T-helper 17 cell (primary cell): ENCODE measurements at places on chromosomes 4 and X.

- H3K27me3 ChIP-seq: peaks cover 9% of the 10 kb centered on the region
- no peak overlapping the region for H3K4me3 ChIP-seq
- H3K27ac ChIP-seq: no peak overlapping the region
- H3K4me1 ChIP-seq: no peaks in the 10 kb centered on the region
- DNase-seq: no peak
- no peaks in the 10 kb centered on the region for H3K36me3 ChIP-seq
Measured at GRCh38 chr4:44438687-44439086, 9.9 kb downstream of the KCTD8 start.

DNA sequence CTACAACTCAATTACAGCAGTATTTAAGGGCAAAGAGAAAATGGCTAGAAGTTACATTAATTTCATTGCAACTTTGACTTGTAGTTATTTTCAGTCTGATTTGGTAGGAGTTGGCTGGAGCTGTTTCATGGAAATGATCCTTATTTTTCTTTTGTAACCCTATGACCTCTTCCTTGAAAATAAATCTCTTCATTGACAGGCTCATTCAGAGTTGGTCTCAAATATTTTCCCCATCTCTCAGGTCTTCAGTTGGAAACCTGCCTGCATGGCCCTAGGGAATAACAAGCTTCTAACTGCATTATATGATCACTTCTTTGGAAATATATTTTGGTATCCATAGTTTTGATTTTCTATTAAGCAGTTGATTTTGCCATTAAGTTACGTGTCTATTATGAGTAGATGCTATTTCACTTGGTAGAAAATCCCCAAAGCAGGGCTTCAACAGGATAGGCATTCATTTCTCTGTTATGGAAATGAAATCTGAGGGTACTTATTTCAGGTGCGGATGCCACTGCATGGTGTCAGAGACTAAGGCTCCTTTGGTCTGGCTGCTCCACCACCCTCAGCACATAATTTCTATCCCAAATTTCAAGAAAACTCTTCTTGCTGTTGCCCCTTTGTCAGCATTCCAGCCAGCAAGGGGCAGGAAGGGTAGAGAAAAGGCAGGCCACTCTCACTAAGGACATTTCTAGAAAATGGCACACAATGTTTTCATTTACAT, 502.5 kb downstream of the SPRY1 start:
- H3K27me3 ChIP-seq: no peaks in the 10 kb centered on the region
- H3K4me3 ChIP-seq: no peak overlapping the region
- H3K36me3 ChIP-seq: no peaks in the 10 kb centered on the region
- no peak for DNase-seq

GRCh38 chr4:9976781-9977180, 44.5 kb downstream of the SLC2A9 start:
- no peak for DNase-seq
- H3K36me3 ChIP-seq: peaks cover 4% of the 10 kb centered on the region
- no peaks in the 10 kb centered on the region for H3K4me1 ChIP-seq
- no peaks in the 10 kb centered on the region for H3K27me3 ChIP-seq

GRCh38 chrX:130111220-130112154, 1.2 kb upstream of the ELF4 start:
- no peaks in the 10 kb centered on the region for H3K27me3 ChIP-seq
- H3K27ac ChIP-seq: peak overlapping the region; percentile 4
- DNase-seq: no peak
- peaks cover 10% of the 10 kb centered on the region for H3K4me1 ChIP-seq

DNA sequence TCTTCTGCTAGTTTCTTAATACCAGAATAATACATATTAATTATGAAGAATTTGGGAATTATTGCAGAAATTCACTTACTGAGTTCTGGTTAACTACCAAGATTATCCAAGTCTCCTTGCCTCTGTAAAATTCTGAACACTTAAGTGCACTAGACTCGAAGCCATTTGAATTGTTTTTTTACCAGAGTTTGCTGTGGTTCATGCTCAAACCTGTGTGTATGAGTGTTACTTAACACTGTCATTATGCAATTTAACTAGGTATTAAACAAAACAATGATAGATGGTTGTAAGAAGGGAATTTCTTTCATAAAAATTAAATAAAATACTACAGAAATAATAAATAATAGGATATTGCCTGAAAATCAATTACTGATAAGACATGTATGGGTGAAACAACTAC, 145.6 kb upstream of the FAT4 start:
- H3K4me1 ChIP-seq: no peaks in the 10 kb centered on the region
- no peaks in the 10 kb centered on the region for H3K27me3 ChIP-seq
- DNase-seq: no peak
- no peaks in the 10 kb centered on the region for H3K36me3 ChIP-seq
- H3K27ac ChIP-seq: no peak overlapping the region
- no peak overlapping the region for H3K4me3 ChIP-seq

DNA sequence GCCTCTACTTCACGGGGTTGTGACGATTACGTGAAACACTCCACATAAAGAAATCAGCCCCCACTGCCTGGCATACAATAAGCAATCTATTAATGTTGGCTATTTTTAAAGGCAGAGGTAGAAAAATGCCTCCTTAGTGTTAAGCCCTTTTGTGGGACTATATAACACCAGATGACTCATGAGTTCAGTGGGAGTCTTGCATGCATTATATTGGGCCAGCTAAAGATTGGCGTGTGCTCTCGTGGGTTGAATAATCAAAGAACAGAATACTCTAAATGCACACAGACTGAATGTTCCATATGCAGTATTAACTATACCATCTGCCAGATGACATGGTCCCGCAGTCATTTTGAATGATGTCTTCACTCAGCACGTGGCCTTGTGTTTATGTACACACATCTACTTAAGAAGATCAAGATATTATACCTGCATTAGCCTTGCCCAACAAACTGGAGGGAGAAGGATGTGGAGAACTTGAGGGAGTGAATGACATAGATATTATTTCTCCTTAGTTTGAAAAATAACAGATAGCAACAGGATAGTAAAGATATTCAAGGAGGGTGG, 85.0 kb upstream of the MYOZ2 start:
- no peak overlapping the region for H3K4me3 ChIP-seq
- no peak for DNase-seq
- H3K27ac ChIP-seq: no peak overlapping the region
- H3K36me3 ChIP-seq: peaks cover 2% of the 10 kb centered on the region

DNA sequence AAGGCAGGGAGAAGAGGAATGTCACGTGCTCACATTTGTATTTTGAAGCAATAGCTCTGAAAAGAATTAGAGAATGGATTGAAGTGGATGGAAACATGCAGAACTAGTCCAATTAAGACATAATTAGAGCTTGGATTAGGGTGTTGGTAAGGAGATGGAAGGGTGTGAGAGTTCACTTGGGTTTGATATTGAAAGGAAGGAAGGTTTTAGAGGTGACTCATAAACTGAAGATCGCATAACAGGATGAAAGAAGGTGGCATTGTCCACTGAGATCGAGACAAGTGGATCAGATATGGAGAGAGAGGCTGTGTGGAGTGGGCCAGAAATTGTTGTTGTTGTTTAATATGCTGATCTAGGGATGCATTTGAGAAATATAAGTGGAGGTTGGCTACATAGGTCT, 244.0 kb upstream of the SMIM31 start:
- H3K27ac ChIP-seq: no peak overlapping the region
- no peaks in the 10 kb centered on the region for H3K36me3 ChIP-seq
- no peak overlapping the region for H3K4me3 ChIP-seq
- DNase-seq: no peak
- no peaks in the 10 kb centered on the region for H3K4me1 ChIP-seq
- no peaks in the 10 kb centered on the region for H3K27me3 ChIP-seq

DNA sequence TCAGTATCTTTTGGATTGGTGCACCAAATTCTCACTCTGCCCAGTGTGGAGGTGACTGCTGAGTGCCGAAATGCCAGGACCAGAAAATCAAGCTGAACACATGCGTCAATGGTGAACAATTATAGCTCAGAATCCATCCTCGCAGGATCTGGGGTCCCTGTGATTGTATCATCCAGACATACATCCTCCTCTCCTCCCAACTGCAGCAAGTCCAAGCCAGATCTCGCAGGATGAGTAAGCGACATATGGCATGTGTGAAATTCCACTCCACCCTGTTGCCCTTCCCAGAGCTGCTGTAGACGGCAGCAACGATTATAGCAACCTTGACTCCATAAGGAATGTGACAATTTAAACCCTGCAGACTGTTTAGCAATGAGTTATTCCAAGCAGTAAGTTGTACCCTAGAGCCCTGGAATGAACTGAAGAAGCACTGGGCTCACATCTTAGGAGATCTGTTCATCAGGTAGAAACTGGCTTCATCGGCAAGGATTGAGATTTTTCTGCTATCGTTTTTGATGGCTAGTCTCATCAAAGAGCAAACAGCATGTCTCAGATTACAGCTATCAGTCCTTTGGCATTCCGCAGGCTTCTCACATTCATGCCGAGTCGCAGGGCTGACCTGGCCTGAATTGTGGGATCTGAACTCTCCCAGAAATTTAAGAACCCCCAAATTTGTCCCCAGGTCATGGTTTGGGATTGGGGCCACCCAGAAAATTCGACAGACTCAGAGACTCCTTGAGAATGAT, 35.5 kb upstream of the SORBS2 start:
- H3K4me3 ChIP-seq: no peak overlapping the region
- no peaks in the 10 kb centered on the region for H3K36me3 ChIP-seq
- H3K4me1 ChIP-seq: no peaks in the 10 kb centered on the region
- H3K27ac ChIP-seq: no peak overlapping the region

GRCh38 chr4:141306331-141306730, 85.6 kb downstream of the ZNF330 start:
- no peak overlapping the region for H3K27ac ChIP-seq
- DNase-seq: no peak
- no peak overlapping the region for H3K4me3 ChIP-seq
- peaks cover 4% of the 10 kb centered on the region for H3K4me1 ChIP-seq

- peak overlapping the region; percentile 91 for H3K4me3 ChIP-seq
- peaks cover 15% of the 10 kb centered on the region for H3K4me1 ChIP-seq
- DNase-seq: no peak
- H3K27me3 ChIP-seq: no peaks in the 10 kb centered on the region
- H3K36me3 ChIP-seq: peaks cover 4% of the 10 kb centered on the region
- peak overlapping the region; percentile 97 for H3K27ac ChIP-seq
Measured at GRCh38 chrX:56564921-56565840, 1.8 kb downstream of the UBQLN2 start.

GRCh38 chr4:187961961-187962360, 33.6 kb upstream of the ZFP42 start:
- DNase-seq: no peak
- no peak overlapping the region for H3K4me3 ChIP-seq
- H3K36me3 ChIP-seq: no peaks in the 10 kb centered on the region
- H3K27me3 ChIP-seq: no peaks in the 10 kb centered on the region
- no peak overlapping the region for H3K27ac ChIP-seq

- H3K4me1 ChIP-seq: no peaks in the 10 kb centered on the region
- H3K27ac ChIP-seq: no peak within 1 kb of the TSS
- H3K27me3 ChIP-seq: peaks cover 4% of the 10 kb centered on the region
- H3K36me3 ChIP-seq: no peaks in the 10 kb centered on the region
- DNase-seq: no peak
Measured at GRCh38 chrX:84187533-84188319, at the start of gene RPS6KA6. Gene RPS6KA6, minus strand, starts transcription at chrX:84188199. Its CDS starts 300 bp downstream, at chrX:84187899.

DNA sequence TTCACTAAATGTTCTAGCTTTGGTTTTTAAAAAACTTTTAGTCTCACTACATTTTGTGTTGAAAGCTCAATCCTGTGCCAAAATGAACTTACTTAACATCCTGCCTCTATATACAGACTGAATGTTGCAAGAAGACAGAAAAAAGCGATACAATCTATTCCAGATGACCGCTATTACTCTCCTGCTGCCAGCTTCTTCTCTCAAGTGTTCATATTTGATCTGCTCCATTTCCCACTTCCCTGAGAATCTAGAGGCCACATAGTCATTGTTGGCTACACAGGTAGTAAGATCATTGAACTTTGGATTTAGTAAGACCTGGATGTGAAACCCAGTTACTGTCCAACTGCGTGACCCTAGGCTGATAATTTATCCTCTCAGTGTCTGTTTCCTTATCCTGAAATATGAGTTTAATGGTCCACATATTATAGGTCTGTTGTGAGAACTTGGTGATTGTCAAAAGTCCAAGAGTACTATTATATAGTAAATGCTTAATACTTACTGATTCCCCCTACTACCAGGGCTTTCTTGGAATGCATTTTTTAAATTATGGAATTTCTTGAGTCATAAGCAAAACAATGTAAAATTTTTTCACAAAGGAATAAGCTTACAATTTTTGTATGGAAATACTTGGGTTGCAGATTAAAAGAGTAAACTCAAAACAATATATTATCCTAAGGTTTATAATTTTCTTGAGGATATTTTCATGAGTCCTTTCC, 976.8 kb upstream of the ADGRL3 start:
- no peaks in the 10 kb centered on the region for H3K36me3 ChIP-seq
- no peaks in the 10 kb centered on the region for H3K27me3 ChIP-seq
- no peaks in the 10 kb centered on the region for H3K4me1 ChIP-seq
- H3K4me3 ChIP-seq: no peak overlapping the region
- no peak overlapping the region for H3K27ac ChIP-seq

- H3K27ac ChIP-seq: peak overlapping the region; percentile 16
- no peak for DNase-seq
- H3K4me3 ChIP-seq: no peak overlapping the region
- H3K4me1 ChIP-seq: no peaks in the 10 kb centered on the region
Measured at GRCh38 chrX:84168095-84168494, 19.9 kb downstream of the RPS6KA6 start.

GRCh38 chr4:143455211-143455610, 58.3 kb upstream of the SMARCA5 start:
- H3K27ac ChIP-seq: no peak overlapping the region
- H3K36me3 ChIP-seq: peaks cover 3% of the 10 kb centered on the region
- DNase-seq: no peak
- peaks cover 20% of the 10 kb centered on the region for H3K27me3 ChIP-seq
- H3K4me3 ChIP-seq: no peak overlapping the region

- no peak for DNase-seq
- no peak overlapping the region for H3K27ac ChIP-seq
- no peaks in the 10 kb centered on the region for H3K4me1 ChIP-seq
- no peaks in the 10 kb centered on the region for H3K27me3 ChIP-seq
- no peak overlapping the region for H3K4me3 ChIP-seq
- H3K36me3 ChIP-seq: no peaks in the 10 kb centered on the region
Measured at GRCh38 chr4:161359491-161359890, 804.3 kb downstream of the FSTL5 start.

GRCh38 chr4:102868153-102868780, 525 bp upstream of the CISD2 start:
- peak overlapping the region; percentile 92 for H3K4me3 ChIP-seq
- DNase-seq: no peak
- peaks cover 42% of the 10 kb centered on the region for H3K4me1 ChIP-seq
- peak overlapping the region; percentile 98 for H3K27ac ChIP-seq
- peaks cover 2% of the 10 kb centered on the region for H3K36me3 ChIP-seq
- H3K27me3 ChIP-seq: no peaks in the 10 kb centered on the region

DNA sequence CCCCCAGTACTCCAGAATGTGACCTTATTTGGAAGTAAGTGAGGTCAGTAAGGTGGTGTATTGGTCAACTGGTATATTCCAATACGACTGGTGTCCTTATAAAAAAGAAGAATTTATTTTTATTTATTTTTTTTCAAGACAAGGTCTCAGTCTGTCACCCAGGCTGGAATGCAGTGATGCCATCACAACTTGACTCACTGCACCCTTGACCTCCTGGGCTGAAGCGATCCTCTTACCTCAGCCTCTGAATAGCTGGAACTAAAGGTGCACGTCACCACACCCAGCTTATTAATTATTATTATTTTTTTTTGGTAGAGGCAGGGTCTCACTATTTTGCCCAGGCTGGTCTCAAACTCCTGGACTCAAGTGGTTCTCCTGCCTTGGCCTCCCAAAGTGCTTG, 115.1 kb upstream of the PITX2 start:
- no peak overlapping the region for H3K27ac ChIP-seq
- no peak for DNase-seq
- no peaks in the 10 kb centered on the region for H3K36me3 ChIP-seq
- no peak overlapping the region for H3K4me3 ChIP-seq
- no peaks in the 10 kb centered on the region for H3K27me3 ChIP-seq
